ENCODE measurements at places on chromosomes 13 and 19.

- DNase-seq: no peak
Observed at GRCh38 chr19:44069415-44069814, 2.5 kb upstream of the ZNF284 start.

DNA sequence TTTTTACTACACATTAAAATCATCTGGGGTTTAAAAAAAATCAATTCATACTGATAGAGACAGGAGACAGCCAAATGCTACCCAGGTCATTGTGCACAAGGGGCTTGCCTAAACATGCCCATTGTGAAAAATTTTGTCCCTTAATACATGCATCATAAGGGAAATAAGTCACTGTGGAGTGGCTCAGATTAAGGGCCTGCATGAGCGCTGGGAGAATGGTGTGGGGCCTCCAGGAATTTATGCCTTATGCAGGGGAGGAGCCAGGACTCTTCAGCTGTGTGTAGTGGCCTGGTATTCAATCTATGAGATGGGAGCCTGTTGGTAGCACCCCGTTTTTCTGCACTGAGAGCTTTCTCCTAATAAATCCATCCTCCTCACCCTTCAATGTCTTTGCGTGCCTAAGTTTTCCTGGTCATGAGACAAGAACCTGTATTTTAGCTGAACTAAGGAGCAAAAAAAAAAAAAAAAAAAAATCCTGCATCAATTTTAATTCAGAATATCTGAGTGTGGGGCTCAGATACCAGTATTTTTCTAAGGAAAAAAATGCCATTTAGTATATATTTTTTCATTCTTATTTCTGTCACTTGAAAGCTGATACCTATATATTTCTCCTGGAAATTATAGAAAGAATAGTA is 997.6 kb upstream of the ATXN8OS start:
- no peak for DNase-seq

GRCh38 chr13:94120878-94121277 is 358.6 kb downstream of the DCT start:
- no peak for DNase-seq

DNA sequence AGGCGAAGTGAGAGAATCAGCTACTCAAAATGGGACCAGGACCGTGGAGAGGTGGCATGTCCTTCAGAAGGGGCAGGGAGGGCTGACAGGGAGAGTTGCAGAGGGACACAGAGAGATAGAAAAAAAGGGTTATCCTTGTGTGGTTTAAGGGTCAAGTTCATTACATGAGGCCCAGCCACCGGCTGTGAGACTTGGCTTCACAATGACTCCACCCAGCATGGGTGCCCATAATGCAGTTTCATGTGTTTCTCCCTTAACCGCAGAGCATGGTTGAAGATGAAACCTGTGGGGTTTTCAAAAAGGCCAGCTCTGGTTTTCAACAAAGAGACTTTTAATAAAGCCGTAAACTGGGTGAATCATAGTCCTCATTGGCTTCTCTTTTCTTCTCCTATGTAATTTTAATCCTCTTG is 164.6 kb downstream of the KLF5 start:
- DNase-seq: no peak

GRCh38 chr19:57664269-57665127 is 4.2 kb upstream of the ZSCAN4 start:
- DNase-seq: no peak

- DNase-seq: no peak
Observed at GRCh38 chr13:39038569-39039030, 344 bp downstream of the NHLRC3 start.

GRCh38 chr19:13007292-13008045 is 12.2 kb downstream of the NFIX start:
- no peak for DNase-seq

DNA sequence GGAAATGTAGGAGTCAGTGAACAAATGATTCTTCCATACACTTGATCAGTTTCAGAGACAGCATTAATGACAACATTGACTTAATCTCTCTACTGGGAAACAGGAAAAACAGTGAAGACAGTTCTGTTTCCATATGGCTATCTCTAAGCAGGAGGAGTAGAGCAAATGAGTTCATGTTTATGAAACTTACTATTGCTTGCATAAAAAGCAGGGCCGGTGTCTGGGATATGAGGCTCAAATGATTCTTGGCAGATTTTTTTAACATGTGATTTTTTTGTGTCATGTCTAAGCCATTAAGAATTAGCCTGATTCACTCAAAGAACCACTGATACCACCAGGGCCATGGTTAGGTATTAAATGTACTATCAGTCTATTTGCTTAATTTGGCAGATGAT is 141.9 kb downstream of the SLC7A1 start:
- no peak for DNase-seq

GRCh38 chr13:31115616-31116015 is 46.1 kb downstream of the HSPH1 start:
- no peak for DNase-seq

DNA sequence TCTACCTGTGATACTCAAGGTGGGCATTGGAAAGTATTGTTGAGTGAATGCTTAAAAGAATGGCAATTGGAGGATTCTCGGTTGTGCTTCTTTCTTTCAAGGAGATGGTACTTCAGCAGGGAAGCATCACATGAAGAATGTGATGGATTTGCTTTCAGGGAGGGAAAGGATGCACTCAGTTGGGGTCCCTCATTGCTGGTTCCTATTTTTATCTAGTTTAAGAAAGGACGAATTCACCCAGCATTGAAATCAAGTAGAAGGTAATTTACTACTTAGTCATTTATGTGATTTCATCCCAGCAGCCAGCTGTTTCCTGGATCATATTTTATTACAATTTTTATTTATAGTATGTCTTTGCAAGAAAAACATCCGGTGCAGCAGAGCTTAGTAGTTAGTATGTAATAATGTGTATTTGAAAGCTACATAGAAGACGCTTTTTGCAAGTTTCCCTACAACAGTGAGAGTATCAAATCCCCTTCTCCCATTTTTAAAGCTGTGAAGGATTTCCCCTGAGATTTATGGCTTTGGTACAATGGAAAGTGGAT is 417.9 kb downstream of the GPC5 start:
- no peak for DNase-seq

DNA sequence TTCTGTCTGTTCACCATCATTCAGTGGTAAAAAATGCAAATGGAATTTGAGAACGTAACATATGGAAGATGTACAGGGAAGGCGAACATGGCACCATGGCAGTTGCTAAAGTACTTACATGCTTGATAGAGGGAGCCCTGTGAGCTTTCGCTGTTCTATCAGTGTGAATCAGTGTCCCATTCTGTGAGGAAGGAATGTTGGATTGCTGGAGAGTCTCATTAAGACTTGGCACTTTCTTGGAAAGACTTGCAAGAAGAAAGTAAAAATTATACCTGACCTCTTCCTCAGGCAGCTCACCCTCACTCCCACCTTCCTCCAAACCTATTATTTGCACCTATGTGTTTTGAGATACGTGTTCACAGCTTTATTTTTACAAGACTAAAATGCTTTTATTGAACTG is 43.5 kb downstream of the FREM2 start:
- DNase-seq: no peak

DNA sequence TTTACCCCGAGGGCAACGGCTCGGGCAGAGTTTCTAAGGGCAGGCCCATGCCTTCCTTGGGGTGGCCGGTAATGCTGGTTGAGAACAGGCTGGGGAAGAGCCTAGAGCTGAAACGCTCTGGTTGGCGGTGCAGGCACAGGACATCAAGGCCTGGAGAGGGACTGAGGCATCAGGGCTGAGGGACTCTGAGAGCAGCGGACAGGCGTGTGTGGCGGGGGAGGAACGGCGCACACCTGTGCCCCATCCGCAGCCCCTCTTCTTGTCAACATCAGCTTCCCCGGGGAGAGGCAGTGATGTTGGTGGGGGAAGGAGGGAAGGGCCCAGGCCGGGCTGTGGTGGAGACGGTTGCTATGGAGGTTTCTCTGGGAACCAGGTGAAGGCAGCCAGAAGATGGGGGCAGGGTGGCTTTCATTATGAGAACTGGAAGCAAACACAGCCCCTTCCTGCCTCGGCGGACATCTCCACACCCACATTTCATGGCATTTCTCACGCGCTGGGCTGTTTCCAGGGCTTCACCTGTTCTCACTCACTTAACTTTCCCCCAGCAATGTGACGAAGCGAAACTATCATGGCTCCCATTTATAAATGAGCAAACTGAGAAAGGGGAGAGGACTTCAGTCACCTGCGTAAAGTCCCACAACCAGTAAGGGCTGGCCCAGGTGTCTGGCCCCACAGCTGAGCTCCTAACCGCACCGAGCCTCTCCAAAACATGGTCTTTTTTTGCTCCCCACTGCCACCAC is 8.2 kb upstream of the ATF5 start:
- no peak for DNase-seq

GRCh38 chr19:54916822-54917221 is 10.9 kb downstream of the NCR1 start:
- no peak for DNase-seq

GRCh38 chr19:41223431-41224234 is 4.6 kb downstream of the AXL start:
- no peak for DNase-seq

GRCh38 chr13:98333486-98333885 is 156.4 kb upstream of the RNF113B start:
- no peak for DNase-seq
